MCF 10A (cell line): ENCODE measurements at places on chromosomes 13 and 19. TPM values are rescaled to one million over a fixed set of nuclear protein-coding genes. Genes with fewer than 3 reads are reported as not detected.
A peak's percentile ranks its signal among the peaks of the same experiment; 100 is the strongest.

The CCNA1 gene
- 36.5 and 45.0 TPM in 2 replicates for total RNA-seq

The CABP5 gene
- total RNA-seq: not detected in 2 replicates

The ACP5 gene
- total RNA-seq: not detected in 2 replicates

The ZNF225 gene
- 3.6 and 5.7 TPM in 2 replicates for total RNA-seq

The FSD1 gene
- total RNA-seq: not detected in 2 replicates

GRCh38 chr19:2661615-2662014 is 40.9 kb downstream of the GNG7 start:
- H3K4me3 ChIP-seq: no peak overlapping the region
- H3K27ac ChIP-seq: no peak overlapping the region
- H3K4me1 ChIP-seq: no peaks in the 10 kb centered on the region
- H3K36me3 ChIP-seq: no peaks in the 10 kb centered on the region

- no peaks in the 10 kb centered on the region for H3K27me3 ChIP-seq
- no peak for DNase-seq
- peak overlapping the region; percentile 14 for H3K27ac ChIP-seq
- H3K4me1 ChIP-seq: peaks cover 37% of the 10 kb centered on the region
- H3K36me3 ChIP-seq: no peaks in the 10 kb centered on the region
These were observed 29.8 kb downstream of the DNM2 start for GRCh38 chr19:10747674-10748073.

DNA sequence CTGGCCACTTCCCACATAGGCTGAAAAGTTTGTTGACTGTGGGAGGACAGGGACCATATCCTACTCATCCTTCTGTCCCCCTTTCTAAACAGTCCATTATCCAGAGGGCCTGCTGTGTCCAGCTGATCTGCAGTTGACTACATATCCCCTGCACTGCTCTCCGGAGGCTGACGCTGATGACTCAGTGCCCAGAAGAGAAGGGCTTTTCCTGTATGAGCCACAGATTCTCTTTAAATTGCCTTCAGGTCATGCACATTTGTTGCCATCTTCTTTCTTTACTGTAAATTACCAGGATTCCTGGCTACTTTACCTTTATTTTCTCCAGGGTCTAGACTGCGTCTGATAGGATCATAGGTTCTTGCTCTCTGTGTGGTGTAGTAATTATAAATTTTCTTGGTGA is 125.2 kb downstream of the LACC1 start:
- no peak overlapping the region for H3K4me3 ChIP-seq
- H3K36me3 ChIP-seq: no peaks in the 10 kb centered on the region
- peak; percentile 58 for DNase-seq
- no peak overlapping the region for H3K27ac ChIP-seq

DNA sequence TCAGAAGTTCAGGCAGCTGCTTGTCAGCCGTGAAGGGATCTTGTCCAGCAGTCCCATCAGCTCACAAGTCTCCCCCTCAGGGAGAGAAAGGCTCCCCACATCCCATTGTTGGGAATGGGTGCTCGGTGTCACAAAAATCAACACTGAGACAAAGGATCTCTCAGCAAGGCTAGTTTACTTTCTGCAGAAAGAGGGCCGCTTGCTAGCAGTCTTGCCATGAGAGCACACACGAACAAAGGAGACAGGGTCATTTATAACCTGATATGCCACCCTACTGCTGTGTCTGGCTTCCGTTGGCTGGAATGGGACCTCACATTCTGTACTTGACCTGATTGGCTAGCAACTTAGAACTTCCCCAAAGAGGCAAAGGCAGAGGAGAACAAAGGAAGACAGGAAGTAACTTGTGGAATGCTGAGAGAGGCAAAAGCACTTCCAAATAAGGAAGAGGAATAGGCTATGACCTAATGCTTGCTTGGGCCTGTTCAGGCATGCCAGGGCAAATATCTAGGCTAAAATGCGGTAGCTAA is 8.7 kb upstream of the IGFL3 start:
- peak overlapping the region; percentile 62 for H3K4me3 ChIP-seq
- H3K27me3 ChIP-seq: no peaks in the 10 kb centered on the region
- peaks cover 16% of the 10 kb centered on the region for H3K36me3 ChIP-seq
- H3K27ac ChIP-seq: peak overlapping the region; percentile 99
- DNase-seq: peak; percentile 95

- H3K4me3 ChIP-seq: no peak overlapping the region
- H3K27me3 ChIP-seq: no peaks in the 10 kb centered on the region
- no peaks in the 10 kb centered on the region for H3K4me1 ChIP-seq
These were observed 4.2 kb upstream of the MYH14 start for GRCh38 chr19:50199259-50199555.

- no peak overlapping the region for H3K27ac ChIP-seq
- DNase-seq: no peak
- H3K36me3 ChIP-seq: no peaks in the 10 kb centered on the region
- no peaks in the 10 kb centered on the region for H3K4me1 ChIP-seq
- peaks cover 12% of the 10 kb centered on the region for H3K27me3 ChIP-seq
These were observed 177.0 kb downstream of the DCLK1 start for GRCh38 chr13:35954207-35954560.
